T1000 (cell line): ENCODE measurements at places on chromosomes 4 and X.

DNA sequence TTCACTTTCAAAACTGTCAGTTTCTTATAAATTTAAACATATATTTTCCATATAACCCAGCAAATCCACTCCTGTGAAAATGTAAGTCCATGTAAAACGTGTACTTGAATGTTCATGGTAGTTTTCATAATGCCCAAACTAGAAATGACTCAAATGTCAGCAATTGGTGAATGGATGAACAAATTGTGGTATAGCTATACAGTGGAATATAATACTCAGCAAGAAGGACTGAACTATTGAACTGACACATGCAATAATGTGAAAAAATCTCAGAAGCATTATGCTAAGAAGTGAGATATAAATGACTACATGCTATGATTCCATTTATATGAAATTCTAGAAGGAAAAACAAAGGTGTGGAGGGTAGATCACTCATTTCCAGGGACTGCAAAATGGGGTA lies 52.2 kb downstream of the USP53 start:
- DNase-seq: no peak

- no peak for DNase-seq
Measured at GRCh38 chrX:140274811-140275525, 229.9 kb downstream of the SOX3 start.

DNA sequence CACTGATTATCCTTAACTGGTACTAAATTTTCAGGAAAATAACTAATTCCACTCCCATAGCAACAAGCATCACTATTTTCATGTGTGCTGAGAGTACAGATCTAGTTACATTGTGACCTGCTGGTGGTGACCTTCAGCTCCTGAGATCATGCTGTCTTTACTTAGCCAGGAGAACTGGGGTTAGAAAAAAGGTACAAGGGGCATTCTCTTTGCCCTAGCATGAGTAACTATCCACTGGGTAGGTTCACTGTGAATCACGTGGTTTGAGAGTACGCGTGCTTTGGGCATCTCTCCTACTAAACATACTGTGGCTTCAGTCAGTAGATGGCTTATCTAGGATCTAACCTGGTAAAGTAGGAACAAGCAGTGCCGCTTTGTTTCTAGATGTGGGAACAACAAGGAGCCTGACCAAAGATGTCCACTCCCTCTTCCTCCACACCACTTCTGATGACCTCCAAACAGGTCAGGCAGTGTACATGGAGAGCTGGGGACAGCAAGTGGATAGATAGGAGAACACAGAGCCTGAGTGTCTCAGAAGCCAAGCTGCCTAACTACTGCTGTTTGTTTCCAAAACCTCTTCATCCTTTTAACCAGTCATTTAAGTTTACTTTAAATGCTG lies 90.2 kb downstream of the CBR4 start:
- no peak for DNase-seq

DNA sequence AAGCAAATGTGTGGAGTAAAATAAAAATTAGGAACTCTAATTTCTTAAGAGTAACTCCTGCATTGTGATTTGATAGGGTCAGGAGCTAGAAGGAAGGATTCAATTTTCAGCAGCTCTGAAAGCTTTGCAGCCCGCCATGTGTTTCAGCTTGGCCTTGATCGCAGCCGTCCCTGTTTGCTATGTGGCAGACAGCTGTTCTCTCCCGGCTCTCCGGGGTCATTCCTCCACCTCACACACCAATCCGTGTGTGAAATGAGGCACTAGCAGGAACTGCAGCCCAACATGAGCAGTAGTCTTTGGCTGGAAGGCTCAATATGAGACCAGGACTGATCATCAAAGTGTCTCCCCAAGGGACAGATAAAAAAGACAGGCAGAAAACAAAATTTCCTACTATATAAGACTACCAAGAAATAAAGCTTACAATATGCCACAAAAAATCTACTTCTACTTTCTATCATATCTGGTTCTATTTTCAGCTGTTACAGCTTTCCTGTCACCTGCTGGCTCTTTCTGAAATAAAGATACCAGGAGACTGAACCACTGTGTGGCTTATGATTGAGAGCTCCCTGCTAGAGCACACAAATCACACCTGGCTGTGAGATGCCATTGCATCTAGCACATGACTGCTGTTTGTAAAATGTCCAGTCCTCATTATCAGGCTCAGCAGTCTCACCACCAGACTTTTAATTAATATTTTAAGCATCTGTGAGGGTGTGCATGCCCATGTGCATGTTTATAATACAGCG lies 44.1 kb upstream of the SEC24B start:
- no peak for DNase-seq

- no peak for DNase-seq
Measured at GRCh38 chrX:32525234-32525633, 686.1 kb downstream of the DMD start.

- no peak for DNase-seq
Measured at GRCh38 chr4:70724463-70724862, 2.7 kb downstream of the RUFY3 start.

- DNase-seq: peak; percentile 11
Measured at GRCh38 chr4:156476359-156476758, 495.2 kb downstream of the PDGFC start.

GRCh38 chrX:65720381-65720964 lies 53.0 kb downstream of the MSN start:
- DNase-seq: no peak

DNA sequence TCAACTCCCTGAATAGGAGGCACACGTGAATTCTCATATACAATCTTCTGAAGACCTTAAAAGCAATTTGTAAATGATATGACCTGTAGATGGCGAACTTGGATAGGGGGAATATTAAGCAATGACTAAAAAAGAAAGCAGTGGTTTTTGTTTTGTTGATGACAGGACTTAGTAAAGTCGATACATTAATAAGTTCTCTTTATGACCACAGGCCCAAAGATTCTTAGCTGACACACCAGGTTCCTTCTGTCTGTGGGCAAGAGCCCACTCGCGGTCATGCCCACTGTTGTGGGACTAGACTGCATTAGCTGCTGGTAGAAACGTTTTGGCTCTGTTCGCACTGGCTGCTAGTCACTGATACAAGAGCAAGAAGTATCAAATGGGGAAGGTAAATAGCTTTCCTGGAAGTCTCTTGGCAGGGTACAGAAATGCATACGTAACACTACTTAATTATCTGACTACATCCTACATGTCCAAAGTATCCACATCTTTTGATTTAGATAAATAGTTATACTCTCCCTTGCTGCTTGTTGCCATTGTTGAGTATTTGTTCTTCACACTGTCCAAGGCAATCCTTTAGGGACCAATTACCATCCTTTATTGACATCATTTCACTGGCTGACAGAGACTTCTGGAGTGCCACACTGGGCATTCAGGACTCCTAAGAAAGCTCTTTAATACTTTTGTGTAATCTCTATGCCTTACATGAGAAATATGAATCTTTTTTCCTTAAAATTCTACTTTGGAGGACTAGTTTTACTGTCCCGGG lies 31.0 kb downstream of the ALPK1 start:
- DNase-seq: no peak

- no peak for DNase-seq
Measured at GRCh38 chr4:90889171-90889570, 762.0 kb downstream of the CCSER1 start.

DNA sequence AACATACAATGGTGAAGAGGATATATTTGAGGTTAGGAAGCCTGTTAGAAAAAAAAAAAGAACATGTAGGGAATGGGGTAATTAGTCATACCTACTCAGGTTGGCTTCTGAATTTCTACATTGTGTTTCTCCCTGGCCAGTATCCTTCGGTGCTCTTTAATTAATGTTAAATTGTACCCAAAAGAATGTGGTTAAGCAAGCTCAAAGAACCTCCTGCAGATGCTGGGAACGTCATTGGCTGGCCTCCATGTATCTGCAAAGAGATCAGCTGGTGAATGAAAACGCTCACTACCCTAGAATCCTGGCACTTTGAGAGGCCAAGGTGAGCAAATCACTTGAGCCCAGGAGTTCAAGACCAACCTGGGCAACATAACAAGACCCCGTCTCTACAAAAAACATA lies 942.3 kb upstream of the PRKX start:
- DNase-seq: no peak

DNA sequence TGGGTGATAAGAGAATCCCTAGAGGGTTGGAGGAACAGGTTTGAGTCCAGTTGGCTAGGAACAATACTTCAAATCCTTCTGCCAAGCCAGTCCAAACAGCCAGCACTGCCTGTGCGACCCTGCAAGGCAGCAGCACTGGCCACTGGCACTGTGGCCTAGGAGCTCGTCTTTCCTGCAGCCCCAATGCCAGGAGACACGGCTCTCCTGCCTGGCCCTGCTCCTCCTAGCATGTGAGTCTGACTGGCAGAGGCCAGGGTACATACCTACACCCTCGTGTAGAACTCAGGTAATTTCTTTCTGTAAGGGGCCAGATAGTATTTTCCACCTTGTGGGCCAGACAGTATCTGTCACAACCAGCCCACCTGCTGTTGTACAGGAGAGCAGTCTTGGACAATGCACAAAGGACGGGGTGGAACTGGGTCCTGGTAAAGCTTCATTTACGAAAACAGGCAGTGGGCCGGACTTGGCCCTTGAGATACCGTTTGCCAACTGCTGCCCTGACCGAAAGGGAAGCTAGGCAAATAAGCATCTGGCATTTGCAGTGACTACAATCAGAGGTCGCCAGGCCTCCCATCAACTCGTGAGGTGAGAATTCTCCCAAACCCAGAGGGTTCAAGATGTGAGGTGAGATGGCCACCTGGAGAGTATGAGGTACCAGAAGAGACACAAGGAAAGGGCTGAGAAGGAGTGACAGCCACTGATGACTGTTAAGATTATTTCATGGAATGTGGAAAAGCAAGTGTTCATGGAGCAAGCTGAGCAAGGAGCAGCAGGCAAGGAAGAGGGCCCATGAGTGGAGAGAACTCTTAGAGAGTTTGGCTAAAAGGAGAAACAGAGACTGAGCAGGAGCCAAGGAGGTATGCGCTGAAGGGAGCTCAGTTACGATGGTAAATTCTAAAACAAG lies 29.8 kb upstream of the IRAK1 start:
- DNase-seq: no peak
